PC-3 (cell line): ENCODE measurements at places on chromosomes 7 and 10. TPM values are rescaled to one million over a fixed set of nuclear protein-coding genes. Genes with fewer than 3 reads are reported as not detected.

DNA sequence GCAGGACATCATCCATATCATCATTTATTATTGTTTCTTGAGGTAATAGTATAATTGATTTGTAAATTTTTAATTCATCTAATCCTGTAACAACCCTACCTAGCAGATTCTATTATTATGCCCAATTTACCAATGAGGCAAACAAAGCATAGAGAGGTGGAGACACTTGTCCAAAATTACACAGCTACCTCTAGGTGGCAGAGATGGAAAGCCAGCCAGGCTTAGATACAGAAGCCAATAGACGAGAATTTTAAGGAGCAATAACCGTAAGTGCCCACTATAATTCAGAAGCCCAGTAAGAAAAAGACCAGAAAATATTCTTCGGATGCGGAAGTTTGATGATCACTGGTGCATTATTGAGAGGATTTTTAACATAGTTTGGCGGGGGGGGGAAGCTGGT, 54.0 kb downstream of the ANK3 start:
- DNase-seq, result peak; percentile 72

DNA sequence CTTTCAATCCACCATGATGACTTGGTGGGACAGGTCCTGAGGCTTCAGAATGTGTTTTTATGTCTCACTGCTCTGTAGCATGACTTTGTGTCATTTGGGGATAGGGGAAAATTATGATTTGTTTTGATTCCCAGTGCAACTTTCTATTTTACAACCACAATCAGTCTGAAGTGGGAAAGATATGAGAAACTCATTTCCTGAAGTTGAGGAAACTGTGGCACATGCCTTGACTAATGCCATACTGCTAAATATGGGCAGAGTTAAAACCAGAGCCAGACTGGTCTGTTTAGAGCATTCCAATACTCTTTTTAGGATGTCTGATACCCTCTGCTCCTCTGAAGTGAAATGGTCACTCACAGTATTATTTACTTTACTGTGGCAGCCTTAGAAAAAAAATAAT, 307.7 kb downstream of the ADRA2A start:
- no peak for DNase-seq

GRCh38 chr7:13949445-13949844, 40.0 kb downstream of the ETV1 start:
- DNase-seq, result no peak

DNA sequence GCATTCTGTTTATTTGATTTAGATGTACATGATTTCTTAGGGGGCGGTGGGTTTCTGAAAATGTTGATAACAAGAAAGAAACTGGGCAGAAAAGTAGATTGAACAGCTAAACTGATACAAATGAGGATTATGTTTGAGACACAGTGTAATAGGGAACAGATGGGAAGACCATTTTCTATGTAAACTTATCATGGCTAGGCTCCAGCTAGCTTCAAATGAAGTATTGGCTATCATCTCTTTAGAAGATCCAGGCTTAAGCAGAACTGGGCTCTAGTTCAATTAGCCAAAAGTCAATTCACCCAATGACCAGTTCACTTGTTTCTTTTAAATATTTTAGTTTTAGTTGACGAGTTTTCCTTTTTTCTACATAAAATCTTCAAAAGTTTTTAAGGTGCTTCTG, 639.5 kb downstream of the ANKRD7 start:
- no peak for DNase-seq

DNA sequence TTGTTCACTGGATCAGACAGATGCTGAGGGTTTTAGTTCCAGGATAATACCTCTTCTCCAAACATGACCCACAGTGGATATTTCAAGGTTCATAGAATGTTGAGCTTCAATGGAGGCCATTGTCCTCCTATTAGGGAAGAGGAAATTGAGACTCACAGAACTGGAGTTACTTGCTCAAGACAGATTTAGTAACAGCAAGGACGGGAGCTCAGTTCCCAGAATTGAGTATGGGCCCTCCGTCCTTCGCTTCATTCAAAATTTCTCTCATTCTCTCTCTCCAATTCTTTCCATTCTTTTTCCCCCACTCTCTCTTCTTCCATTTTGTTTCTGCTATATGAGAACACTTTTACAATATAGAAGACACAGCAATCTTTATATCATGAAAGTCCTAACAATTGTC, 94.0 kb downstream of the DNAJB9 start:
- DNase-seq, result no peak

NYAP1 gene
- total RNA-seq, result 1.2 and 1.9 TPM in 2 replicates

DNA sequence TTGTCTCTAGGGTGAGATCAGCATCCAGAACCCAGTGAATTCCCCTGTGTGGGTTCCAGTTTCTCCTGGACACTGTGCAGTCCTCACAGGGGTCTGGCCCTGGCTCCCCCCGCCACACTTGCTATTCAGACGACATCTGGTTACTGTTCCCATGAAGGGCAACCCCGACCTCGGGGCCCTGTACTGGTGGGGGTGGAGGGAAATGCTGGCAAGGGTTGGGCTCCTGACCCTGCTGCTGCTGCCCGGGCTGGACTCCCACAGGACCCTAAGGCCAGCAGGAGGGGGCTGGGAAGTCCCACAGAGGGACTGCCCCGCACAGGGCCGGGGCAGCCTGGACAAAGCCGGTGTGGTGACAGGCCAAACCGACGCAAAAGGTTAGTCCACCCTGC, 768 bp upstream of the CPA1 start:
- DNase-seq, result no peak

DNA sequence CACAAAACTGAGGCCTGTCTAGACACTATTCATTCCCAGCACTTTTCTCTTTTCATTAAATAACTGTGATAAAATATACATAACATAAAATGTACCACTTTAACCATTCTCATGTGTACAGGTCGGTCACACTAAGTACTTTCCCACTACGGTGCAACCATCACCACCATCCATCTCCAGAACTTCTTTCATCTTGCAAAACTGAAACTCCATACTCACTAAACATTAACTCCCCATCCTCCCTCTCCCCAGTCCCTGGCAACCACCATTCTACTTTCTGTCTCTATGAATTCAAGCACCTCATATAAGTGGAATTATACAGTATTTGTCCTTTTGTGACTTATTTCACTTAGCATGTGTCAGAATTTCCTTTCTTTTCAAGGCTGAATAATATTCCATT, 53.0 kb downstream of the ARHGAP12 start:
- no peak for DNase-seq

- DNase-seq, result peak; percentile 33
Observed at GRCh38 chr7:113404245-113404644, 285.9 kb upstream of the SMIM30 start.

DNA sequence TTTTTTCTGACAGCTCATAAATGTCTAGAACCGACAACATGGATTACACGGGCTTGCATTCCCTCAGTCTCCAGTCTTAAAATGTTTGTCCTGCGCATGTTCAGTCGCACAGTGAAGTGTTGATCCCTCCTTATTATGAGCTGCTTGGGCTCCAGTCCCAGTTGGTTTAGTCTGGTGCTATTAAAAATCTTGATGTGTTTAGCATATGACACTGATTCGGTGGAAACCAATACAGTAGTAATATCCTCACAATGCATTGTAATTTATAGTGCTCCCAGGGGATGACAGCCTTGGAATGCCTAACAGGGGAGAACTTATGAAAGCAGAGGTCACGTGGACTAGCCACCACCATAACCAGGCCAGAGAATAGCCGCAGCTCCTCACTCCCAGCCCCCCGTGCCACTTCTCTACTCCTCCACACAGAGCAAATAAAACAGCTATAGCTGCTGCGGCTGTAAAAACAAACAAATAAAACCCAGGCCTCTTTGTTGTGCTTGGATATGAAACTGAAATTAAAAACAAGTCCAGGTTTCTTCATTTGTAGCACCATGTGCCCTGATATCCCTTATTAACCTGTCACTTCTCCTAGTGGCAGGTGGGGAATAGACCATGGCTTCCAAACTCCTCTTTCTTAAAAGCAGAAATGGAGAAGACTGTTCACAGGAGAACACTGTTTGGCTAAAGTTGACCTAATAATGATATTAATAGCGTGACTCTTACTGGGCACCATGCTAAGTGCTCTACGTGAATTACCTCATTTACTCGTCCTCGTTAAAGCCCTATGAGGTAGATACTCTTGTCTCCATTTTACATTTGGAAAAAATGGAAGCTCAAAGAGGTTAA, 7.7 kb downstream of the DPCD start:
- no peak for DNase-seq

- peak; percentile 94 for DNase-seq
Observed at GRCh38 chr7:142535123-142535779, 214.0 kb upstream of the PRSS1 start.

DNA sequence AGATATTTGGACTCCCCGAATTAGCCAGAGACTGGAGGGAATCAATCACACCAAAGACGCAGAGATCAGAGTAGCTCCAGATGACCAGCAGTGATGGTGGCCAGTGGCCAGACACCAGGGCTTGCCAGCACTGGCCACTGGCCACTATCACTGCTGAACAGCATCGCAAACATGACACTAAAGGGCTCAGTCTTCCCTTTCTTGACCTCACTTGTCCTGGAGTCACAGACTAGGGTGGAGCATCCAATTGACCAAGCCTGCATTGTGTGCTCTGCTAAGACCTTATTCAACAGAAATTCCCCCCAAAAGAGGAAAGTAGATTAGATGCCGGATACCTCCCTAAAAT, 234.7 kb downstream of the CREB5 start:
- no peak for DNase-seq

GRCh38 chr10:63593576-63593975, 72.4 kb downstream of the REEP3 start:
- no peak for DNase-seq

DNA sequence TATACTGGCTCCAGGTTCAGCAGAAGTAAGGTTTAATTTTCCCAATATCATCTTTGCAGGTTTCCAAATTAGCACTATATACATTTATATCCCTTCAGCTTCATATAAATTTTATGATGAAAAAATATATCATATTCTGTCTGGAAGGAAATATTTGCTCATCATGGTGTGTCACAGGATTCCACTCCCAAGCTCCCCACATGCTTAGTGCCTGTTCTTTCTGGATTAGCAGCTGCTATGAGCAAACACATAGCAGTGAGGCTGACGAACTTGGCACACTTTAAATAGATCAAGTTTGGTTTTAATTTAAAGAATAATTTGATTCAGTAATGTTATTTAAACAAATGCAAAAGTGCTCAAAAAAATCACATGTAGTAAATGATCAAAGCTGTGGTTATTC, 251.9 kb downstream of the AGMO start:
- DNase-seq, result peak; percentile 25

DNA sequence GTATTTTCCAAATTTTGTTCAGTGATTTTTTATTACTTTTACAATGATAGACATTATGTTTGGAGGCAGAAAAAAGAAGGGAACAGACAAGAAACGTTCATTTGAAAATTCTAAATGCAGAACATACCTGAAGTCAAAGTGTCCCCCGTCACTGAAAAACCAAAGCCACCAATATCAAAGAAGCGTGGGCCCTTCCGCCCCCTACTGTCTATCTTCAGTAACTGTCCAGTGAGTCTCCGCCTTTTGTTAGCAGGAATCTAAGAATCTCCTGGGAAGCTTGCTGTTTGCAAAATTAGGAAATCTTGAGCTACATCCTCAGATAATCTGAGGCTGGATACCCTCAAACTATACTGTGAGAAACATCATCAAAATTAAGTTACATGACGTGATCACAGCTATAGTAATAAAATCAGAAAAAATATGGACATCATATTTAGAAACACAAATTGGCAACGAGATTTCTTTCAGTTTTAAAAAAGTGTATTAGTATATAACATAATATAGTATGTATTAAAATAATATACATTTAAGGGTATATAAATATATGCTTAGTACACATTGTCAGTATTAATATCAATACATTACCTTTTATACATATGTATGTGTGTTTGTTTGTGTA, 169.3 kb upstream of the AKR1E2 start:
- DNase-seq, result peak; percentile 64
